ENCODE measurements at places on chromosomes 13 and 19.

DNA sequence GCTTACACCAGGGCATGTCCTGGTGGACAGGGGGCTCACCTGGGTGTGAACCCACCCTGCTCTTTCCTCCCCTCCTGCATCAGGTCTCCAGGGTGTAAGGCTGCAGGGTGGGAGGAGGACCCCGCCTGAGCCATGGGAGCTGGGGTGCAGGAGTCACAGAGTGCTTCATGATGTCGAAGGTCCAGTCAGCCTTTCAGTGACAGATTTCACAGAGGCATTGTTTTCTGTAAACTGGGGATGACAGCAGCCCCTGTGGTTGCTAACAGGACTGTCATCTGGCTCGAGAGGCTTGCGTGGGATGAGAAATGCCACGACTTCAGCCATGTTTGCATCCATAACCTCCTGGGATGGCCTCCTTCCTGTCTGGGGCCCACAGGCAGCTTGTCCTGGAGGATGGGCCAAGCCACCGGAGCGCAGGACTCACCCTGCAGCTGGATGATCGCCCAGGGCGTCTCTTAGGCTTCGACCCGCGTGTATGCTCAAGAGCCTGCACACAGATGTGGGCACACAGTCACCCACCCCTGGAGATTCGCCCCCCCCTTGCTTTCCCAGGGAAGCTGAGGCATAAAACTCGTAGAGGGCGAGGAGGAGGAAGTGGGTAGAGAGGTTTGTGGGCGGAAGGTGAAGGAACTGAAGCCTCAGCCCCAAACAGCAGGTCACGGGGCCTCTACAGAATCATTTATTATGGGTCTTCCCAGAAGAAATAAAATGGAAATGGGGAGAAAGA lies 4.9 kb downstream of the NANOS3 start:
- DNase-seq = no peak

- DNase-seq = no peak
These were observed 27.4 kb downstream of the LATS2 start for GRCh38 chr13:21033856-21034602.

- no peak for DNase-seq
These were observed 922 bp downstream of the PLEKHG2 start for GRCh38 chr19:39413272-39413910.

GRCh38 chr13:36088463-36088862 lies 42.7 kb downstream of the DCLK1 start:
- DNase-seq = no peak

GRCh38 chr13:73428137-73428536 lies 369.3 kb downstream of the KLF5 start:
- DNase-seq = peak; percentile 4

DNA sequence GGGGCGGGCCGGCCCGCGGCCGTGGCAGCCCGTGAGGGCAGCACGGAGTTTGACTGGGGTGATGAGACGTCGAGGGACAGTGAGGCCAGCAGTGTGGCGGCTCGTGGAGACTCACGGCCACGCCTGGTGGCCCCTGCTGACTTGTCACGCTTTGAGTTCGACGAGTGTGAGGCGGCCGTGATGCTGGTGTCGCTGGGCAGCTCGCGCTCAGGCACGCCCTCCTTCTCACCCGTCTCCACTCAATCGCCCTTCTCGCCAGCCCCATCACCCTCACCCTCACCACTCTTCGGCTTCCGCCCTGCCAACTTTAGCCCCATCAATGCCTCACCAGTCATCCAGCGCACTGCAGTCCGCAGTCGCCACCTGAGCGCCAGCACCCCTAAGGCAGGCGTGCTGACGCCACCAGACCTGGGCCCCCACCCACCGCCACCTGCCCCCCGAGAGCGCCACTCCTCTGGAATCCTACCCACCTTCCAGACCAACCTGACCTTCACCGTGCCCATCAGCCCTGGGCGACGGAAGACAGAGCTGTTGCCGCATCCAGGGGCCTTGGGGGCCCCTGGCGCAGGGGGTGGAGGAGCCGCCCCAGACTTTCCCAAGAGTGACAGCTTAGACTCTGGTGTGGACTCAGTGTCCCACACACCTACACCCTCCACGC lies 4.5 kb downstream of the CIC start:
- DNase-seq = no peak

DNA sequence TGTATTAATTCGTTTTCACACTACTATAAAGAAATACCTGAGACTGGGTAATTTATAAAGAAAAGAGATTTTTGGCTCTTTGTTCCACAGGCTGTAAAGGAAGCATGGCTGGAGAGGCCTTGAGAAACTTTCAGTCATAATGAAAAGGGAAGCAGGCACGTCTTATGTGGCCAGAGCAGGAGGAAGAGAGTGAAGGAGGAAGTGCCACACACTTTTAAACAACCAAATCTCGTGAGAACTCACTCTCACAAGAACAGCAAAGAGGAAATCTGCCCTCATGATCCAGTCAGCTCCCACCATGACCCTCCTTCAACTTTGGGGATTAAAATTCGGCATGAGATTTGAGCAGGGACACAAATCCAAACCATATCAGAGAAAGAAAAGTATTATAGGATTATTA lies 1255.9 kb upstream of the MIR17HG start:
- no peak for DNase-seq

DNA sequence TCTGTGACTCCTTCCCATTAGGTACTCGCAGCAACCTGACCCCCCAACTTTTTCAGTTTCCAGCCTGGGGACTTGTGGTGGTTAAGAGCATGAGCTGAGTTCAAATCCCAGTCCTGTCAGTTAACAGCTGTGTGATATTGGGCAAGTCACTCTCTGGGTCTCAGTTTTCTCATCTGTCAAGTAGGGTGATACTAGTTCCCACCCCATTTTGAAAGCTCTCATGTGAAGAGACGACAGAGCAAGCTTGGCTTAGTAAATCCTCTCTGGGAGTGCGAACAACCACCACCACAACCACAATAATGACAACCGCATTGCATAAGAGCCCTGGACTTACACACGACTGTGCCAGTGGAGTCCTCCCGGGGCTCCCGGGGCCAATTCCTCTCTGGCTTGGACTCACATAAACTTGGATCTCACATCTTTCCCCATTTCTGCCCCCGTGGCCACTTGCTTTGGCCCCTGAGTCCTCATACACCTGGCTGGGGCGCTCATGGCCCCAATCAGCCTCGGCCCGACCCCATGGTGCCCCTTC lies 454 bp downstream of the BLVRB start:
- DNase-seq = peak; percentile 42

DNA sequence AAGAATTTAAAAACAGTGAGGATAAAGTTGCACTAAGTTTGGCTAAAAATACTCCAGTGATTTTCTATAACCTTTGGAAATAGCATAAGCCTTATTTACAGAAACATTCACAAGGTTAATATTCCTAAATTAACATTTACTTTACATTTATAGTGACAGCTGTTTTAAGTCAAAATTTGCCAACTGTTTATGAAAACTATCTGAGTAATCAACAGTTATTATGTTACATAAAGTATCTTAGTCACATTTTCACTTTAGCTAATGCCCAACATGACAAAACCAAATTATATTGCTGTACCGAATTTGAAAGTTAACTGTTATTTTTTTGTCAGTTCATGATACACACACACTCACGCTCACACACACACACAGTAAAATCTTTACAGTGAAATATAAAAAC lies 1.2 kb downstream of the TNFRSF19 start:
- no peak for DNase-seq

- no peak for DNase-seq
These were observed 204.7 kb downstream of the FGF14 start for GRCh38 chr13:102197193-102197592.

DNA sequence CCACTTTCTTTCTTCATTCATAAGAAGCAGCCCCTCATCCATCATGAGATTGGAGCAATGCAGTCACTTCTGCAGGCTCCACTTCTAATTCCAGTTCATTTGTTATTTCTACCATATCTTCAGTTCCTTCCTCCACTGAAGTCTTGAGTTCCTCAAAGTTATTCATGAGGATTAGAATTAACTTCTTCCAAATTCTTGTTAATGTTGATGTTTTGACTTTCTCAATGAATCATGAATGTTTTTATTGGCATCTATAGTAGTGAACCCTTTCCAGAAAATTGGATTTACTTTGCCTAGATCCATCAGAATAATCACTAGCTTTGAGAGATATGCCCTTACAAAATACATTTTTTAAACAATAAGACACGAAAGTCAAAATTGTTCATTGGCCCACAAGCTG lies 2567.7 kb upstream of the PCDH20 start:
- no peak for DNase-seq

DNA sequence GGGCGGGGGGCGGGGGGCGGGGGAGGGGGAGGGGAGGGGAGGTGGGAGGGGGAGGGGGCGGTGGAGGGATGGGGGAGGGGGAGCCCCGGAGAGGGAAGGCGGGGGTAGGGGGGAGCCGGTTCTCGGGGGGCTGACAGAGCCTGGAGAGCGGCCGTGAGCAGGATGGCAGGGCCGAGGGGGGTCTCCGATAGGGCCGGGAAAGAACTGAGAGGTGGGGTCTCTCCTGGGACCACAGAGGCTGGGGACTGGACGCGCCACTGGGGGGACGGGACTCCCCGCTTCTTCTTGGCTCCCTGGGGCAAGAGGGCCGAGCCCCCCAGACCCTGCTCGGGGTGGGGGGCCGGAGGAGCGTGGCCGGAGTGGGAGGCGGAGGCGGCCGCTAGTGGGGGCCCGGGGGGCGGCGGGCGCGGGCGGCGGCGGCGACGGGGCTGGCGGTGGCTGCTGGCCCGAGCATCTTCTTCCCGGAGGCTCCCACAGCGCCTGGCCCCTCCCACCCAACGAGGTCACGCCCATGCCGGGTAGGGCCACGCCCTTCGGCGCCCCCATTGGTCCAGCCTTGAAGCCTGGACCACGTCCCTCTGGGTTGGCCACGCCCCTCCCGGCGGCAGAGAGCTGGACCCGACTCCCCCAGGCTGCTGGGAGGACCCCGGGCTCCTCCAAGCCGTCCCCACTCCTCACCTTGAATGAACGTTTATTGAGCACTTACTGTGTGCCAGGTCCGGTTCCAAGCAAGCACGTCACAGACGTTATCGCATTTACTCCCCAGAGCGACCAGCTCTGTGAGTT lies at the start of gene NOVA2:
TSS of gene NOVA2 (minus strand) at position 313 of the 786 bp plus-strand sequence. CDS start 514 bp downstream, outside the sequence.
- no peak for DNase-seq

DNA sequence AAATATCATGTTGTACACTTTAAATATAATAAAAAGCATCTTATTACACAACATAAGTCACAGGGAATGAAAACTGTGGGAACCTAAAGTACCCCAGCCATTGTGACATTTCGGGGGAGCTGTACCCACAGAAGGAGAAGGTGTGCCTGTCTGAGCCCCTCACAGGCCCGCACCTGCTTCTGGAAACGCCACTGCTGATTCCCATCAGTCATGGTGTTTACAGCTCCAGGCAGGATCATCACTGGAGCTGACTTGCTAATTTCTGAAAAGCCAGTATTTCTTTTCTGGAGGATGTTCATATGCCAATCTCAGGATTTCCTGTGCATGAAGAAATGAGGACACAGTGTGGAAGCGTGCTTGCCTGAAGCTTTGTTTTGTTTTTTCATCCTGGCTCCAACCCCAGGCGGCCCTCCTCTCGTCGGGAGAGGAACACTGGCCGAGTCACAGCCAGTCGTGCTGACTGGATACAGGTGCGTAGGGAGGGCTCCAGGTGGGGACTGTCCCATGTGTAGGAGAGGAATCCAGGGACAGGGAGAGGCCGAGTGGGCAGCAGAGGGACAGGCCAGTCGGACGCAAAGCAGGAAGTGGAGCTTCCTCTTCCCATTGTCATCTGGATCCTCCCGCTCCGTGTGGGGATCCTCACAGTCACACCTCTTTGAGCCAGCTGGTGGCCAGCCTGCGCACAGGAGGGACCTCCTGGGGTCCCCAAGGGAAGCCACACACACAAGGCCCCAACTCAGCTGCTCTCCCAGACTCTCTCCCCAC lies 4.2 kb upstream of the ATP12A start:
- DNase-seq = no peak

- peak; percentile 85 for DNase-seq
These were observed 10.0 kb downstream of the CFD start for GRCh38 chr19:869245-870177.

GRCh38 chr19:16168465-16169081 lies 4.8 kb downstream of the CIB3 start:
- no peak for DNase-seq

GRCh38 chr19:35470128-35470527 lies 20.1 kb downstream of the KRTDAP start:
- DNase-seq = no peak

DNA sequence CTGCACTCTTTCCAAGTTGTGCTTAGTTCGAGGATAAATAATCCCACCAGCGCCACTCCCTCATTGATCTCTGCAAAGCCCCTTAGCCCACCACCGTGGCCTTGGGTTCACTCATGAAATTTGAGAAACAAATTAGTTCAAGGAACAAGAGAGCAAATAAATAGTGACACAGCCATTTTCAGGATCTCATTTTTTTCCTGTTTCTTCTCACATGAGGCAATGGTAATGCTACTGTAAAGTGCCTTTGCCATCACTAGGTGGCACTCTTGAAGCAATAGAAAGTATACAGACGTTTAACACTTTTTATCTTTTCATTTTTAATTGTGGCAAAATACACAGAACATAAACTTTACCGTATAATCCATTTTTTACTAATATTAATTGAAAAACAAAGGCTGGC lies 76.8 kb upstream of the ZNF835 start:
- DNase-seq = no peak

- DNase-seq = no peak
These were observed at the start of gene KANK2 for GRCh38 chr19:11197291-11198174. Gene KANK2 (minus strand): TSS chr19:11197545. CDS start chr19:11194511, 3,034 bp downstream.

DNA sequence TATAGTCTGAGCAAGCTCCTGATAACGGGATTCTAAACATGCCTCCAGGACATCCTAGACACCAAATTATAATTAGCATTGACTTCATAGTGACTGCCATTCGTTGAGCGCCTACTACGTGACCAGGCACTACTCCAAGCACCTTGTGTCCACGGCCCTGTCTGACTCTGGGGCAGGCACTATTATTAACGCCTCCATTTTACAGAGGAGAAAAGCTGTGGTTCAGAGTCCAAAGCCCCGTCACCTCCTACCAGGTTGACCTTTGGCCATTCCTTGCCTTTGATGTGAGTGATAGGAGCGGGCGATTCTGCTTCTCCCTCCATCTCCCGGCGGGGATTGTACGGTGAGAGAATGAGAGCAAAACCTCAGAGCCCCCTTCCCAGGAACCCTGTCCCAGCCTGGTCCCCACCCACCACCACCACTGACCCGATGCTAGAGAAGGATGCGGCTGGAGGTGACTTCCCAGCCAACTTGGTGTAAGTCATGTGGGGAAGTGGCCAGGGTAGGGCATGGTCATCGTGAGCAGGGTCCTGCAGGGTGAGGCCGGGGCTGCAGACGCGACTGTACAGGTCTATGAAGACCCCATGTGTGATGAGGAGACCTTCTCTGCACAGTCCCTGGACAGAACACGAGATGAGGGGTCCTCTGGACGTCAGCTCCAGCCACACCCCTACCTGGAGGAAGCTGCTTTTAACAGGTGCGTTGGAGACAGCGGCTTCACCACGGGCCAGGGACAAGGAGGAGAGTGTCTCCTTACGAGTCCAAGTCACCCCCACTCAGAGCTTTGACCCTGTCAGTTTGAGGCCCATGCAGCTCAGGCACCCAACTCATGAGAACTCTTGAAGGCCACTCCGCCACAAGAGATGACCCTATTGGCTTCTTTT lies at the start of gene IGSF23:
TSS of gene IGSF23 (plus strand) at position 269 of the 884 bp plus-strand sequence. CDS start at position 352, 83 bp downstream.
- no peak for DNase-seq
